CD4-positive, alpha-beta T cell treated with Interleukin-4 for 4 hours (primary cell): ENCODE measurements at places on chromosomes 12 and 14.

- DNase-seq: no peak
These were observed 448.5 kb downstream of the BCAT1 start for GRCh38 chr12:24500421-24500820.

DNA sequence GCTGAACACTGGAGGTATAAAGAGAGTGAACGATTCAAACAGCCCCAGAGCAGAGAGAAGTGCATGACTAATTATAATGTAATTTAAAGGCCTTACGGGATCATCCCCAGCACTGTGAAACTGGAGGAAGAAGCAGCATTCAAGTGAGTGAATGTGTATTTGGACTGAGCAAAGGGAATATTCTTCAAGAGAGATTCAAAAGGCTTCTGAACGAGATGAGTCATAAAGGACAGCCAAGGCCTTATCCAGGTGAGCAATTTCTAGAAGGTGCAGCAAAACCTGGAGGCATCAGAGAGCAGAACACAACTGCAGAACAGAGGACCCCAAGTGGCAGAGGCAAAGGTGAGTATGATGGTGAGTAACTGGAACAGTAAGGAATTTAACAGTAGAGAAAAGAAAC, 127.2 kb downstream of the BCAT1 start:
- DNase-seq: no peak

GRCh38 chr14:100290607-100291304, 15.5 kb downstream of the SLC25A29 start:
- DNase-seq: no peak

GRCh38 chr14:102761206-102761605, 16.0 kb upstream of the TRAF3 start:
- no peak for DNase-seq

DNA sequence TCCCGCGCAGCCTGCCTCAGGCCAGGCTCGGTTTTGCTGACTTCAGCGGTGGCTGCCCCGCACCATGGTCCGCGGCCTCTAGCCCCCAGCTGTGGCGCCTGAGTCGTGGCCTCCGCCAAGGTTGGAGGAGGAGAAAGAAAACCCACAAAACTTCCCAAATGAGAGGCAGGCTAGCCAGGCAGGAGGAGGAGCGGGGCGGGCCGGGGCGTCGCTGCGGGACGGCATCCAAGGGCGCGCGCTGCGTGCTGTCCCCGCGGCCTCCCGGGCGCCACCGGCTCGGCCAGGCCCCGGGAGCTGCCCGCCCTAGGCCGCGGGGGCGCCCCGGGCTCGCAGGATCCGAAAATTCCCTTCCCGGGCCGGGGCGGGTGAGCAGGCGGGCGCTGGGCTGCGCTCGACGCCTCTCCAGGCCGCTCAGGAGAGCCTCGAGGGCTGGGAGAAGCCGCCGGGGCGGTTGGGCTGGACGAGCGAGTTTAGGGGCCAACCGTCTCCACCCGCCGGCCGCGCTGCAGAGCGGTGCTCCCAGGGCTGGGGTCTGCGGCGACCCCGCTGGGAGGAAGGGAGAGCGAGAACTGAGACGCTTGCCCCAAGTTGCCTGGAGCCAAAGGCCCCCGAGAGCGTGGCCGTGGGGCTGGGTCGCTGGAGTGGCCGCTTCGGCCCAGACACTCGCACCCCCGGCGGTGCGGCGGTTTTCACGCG, at the start of gene EFS:
Gene EFS (minus strand): TSS at position 137 of the 696 bp plus-strand sequence. CDS start 147 bp downstream, outside the sequence.
- DNase-seq: no peak

DNA sequence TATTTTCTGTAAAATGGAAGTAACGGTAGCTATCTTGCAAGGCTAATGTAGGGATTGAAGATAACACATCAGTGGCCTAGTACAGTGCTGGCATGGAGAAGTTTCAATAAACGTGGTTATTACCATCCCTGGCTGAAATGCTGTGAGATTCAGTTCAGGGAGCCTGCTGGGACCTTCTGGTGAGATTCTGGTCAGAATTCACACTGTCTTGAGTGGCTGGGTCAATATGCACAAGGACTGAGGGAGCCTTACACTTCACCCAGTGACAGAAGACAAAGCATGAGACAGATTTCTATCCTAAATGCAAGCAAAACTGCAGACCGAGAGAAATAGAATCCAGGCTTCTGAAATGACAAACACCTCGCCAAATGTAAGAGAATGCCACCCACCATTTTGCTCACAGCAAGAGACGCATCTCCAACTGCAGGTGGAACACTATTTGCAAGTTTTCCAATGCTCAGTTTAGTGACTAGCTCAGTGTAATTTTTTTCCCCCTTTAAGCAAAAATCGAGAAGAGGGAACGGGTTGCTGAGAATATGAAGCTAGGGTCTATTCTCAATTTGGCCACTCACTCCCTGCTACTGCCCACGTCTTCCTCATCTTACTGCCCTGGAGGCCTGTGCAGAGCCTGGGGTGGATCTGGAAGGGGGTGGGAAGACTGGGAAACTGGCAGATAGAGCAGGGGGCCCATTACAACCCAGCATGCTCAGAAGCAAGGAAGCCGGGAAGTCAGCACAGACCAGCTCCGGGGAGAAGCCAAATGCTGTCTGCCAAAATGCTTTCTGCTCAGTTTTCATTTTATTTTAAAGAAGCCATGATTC, 201.3 kb downstream of the TTC7B start:
- no peak for DNase-seq

- DNase-seq: no peak
These were observed 193.4 kb upstream of the ATP2B1 start for GRCh38 chr12:89901906-89902642.

DNA sequence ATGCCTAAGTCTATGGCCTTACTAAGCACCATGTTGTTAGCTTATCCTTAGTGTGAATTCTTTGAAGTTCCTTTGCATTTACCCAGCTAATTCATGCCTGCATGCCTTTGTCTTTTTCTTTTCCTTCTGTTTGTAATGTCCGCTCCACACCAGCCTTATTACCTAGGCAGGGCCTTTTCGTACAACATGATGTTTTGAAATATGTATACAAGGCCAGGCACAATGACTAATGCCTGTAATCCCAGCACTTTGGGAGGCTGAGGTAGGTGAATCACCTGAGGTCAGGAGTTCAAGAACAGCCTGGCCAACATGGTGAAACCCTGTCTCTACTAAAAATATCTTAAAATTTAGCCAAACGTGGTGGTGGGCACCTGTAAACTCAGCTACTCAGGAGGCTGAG, 1636.5 kb upstream of the SEL1L start:
- DNase-seq: no peak

DNA sequence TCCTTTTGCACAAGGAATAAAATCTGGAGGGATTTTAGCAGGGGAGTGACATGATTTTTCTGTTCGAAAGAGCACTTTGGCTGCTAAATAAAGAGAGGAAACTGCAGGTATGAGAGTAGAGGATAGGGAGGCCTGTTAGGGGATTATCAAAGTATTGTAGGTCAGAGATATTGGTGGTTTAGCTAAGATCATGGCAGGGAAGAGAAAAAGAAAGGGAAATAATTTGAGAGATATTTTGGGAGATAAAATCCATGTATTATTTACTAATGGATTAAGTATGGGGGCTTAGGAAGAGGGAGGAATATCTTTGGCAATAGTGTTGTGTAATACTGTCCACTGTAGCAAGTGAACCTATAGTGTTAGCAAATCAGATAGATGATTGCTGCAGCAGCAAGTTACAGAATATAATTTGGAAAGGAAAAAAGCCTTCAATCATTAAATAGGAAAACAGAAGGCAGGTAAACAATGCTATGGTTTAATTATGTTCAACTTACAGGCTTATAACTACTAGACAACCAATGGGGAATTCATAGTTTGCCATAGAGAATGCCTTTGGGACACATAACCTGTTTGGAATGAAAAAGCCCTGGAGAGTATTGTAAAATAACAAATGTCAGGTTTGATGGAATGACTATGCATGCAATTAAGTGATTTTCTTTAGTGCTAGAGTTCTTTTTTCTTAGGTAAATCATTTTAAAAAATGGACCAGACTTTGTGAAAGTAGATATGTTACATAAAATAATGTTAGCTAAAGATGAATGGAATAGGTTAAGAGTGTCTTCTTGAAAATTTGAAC, 50.5 kb downstream of the ADIPOR2 start:
- no peak for DNase-seq

DNA sequence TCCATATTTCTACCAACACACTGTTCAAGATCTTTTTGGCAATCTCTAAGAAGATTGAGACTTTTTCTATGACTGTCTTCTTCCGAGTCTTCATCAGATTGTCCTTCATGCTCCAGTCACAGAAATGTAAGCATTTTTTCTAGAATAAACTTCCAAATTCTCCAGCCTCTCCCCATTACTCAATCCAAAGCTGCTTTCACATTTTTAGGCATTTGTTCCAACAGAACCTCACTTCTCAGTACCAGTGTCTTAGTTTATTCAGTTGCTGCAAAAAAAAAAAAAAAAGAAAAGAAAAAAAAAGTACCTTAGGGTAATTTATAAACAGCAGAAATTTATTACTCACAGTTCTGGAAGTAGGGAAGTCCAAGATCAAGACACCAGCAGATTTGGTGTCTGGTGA, 290.8 kb upstream of the NOVA1 start:
- no peak for DNase-seq

GRCh38 chr12:47817272-47818006, 2.3 kb downstream of the HDAC7 start:
- no peak for DNase-seq

GRCh38 chr12:74915718-74916117, 293.9 kb downstream of the KCNC2 start:
- no peak for DNase-seq

- no peak for DNase-seq
These were observed 495 bp downstream of the ADIPOR2 start for GRCh38 chr12:1691123-1692007.

- no peak for DNase-seq
These were observed 5.6 kb downstream of the TBX5 start for GRCh38 chr12:114400361-114400811.

DNA sequence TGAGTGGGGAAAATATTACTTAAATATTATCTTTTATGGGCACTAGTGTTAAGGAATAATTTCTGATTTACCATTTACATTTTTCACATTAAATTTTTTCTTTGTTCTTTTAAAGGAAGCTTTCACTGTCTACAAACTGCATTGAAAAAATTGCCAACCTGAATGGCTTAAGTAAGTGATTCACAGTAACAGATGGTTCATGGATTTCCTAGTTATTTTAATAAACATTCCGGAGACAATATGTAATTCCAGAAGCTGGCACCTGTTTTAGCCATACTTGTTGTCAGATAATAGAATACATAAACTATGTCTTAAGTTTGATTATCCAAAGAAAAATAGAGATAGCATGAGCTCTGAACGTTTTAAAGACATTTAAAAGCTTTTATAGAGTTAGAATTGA, 17.1 kb downstream of the DNAL1 start:
- no peak for DNase-seq

DNA sequence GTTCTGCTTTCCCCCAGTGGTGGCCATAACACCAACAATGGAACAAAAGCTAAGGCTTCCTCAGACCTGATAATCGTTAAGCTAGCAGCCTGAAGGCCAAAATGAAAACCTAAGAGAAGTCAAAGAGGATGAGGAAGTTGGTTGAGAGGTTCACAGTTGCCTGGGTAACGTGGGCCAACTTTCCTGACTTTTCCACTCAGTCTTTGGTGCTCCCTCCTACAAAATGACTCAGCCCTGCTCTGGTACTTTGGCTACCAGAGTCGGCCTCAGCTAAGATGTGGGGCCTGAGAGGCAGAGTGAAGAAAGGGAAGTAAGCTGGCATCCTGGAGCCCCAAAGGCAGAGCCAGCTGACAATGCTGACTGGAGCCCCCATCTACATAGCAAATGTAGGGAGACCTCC, 14.9 kb upstream of the FKBP11 start:
- DNase-seq: no peak

- DNase-seq: no peak
These were observed 368.0 kb downstream of the FUT8 start for GRCh38 chr14:65780566-65780965.

DNA sequence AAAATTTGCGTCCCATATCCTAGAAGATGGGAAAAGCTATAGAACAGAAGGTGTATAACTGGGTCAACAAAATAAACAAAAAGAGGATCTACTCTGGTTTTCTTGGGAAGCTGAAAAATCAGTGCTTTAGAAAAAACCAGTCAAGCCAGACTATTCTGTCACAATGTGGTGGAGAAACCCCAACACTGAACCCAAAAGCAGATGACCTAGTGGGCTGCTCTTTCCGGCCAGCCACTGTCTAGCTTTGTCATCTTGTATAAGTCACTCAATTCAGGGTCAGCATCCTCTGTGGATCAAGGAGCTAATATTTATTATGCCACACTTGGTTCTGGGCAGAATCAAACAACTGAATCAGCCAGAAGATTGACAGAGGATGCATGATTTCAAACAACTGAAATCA, 26.6 kb upstream of the TMCC3 start:
- no peak for DNase-seq

DNA sequence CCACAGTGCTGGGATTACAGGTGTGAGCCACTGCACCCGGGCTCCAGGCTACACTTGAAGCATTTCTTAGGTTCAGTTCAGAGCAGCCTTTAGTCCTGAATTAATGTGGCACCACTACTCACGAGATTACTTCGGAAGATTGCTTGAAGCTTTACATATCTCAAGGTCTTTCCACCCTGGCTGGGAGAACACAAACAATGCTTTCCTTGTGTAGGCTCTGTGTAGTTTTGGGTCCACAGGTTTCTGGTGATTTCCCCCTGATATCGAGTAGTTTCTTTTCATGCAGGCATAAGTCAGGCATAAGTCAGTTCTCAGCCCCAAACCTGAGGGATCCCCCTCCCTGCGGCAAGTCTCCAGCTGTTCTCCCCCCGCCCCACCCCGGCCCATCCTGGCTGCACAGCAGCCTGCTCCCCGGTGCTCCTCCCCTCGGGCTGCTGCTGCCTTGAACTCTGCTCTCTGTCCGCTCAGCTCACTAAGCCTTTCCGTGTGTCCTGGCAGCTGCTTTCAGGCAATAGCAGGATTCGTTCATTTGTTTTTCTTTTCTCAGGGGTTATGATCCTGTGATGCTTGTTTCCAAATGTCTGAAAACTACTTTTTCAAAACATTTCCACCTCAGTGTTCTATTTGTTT, 417.7 kb downstream of the TMEM121 start:
- DNase-seq: no peak

- no peak for DNase-seq
These were observed 99.2 kb downstream of the SNAPC1 start for GRCh38 chr14:61861320-61861865.

GRCh38 chr12:2539938-2540337, 254.8 kb upstream of the FKBP4 start:
- DNase-seq: no peak

DNA sequence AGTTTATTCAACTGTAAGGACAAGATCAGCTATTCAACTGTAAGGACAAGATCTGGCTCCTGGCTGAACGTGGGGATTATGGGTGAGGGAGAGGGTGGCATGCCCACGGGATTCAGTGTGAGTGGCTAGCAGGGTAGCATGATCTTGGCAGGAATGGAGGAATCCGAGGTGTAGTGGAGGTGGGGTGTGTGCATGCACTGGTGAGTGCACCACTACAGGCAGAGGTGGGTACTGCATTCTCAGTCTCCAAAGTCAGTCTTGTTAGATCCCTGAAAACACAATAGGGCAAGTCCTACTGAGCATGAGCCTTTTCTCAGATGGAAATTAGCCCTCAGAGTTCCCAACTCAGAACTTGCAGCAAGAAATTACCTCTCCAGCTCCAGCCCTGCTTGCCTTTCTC, 32.2 kb upstream of the DCD start:
- DNase-seq: peak; percentile 5
